ENCODE measurements at places on chromosomes 12 and 14.

DNA sequence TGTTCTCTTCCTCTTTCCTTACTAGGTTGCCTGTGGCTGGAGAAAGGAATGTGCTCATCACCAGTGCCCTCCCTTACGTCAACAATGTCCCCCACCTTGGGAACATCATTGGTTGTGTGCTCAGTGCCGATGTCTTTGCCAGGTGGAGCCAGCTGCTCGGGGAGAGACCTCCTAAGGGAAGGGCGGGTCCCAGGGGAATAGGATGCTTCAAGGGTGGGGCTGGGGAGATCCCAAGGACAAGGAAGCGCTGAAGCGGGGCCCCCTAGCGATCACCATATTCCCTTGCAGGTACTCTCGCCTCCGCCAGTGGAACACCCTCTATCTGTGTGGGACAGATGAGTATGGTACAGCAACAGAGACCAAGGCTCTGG is 10.2 kb downstream of the MARS1 start:
- DNase-seq, result no peak

- no peak for DNase-seq
Measured at GRCh38 chr12:1332327-1332726, 262.1 kb downstream of the FBXL14 start.

DNA sequence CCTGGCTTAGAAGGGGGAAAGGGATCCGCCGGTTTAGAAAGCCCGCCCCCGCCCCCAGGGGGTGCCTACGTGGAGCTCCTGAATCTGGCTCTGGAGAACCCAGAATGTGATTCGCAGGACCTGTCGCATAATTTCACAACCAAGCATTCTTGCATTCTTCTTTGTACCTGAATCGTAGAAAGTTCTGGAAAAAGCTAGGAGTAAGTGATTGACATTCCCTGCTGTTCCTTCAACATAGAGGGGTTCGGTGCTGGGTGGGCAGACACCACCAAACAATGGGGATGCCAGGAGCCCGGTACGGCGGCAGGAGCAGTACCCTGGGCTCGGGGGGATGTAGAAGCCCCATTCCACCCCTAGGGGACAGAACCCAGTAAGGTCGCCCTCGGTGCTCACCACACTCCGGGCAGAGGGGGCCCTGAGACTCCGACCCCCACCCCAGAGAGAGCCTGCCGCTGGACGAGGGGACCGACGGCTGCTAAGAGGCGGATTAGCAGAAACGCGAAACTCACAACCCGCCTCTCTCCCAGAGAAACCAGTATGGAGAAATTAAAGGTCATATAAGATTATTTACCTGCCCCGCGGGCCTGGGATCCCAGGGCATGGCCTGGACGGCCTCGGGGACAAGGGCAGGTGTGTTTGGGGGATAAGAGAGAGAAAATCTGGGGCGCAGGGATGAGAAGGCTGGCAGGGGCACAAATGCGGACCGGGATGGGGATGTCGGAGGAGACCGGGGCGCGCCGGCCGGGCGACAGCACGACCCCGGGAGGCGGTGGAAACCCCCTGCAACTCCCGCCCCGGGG is 520 bp downstream of the CSRP2 start:
- DNase-seq, result no peak

- no peak for DNase-seq
Measured at GRCh38 chr12:91140026-91140931, 29.0 kb upstream of the LUM start.

- DNase-seq, result no peak
Measured at GRCh38 chr12:45660330-45660729, 69.2 kb upstream of the ARID2 start.

DNA sequence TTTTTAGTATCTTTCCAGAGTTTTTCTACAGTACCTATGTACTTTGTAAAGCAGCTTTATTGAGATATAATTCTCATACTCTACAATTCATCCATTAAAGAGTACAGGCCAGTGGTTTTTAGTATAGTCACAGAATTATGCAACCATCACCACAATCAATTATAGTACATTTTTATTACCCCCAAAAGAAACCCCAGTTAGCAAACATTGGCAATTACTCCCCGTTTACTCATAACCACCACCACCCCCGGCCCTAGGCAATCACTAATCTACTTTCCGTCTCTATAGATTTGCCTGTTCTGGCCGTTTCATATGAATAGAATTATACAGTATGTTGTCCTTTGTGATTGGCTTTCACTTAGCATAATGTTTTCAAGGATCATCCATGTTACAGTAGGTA is 119.8 kb downstream of the KICS2 start:
- no peak for DNase-seq

DNA sequence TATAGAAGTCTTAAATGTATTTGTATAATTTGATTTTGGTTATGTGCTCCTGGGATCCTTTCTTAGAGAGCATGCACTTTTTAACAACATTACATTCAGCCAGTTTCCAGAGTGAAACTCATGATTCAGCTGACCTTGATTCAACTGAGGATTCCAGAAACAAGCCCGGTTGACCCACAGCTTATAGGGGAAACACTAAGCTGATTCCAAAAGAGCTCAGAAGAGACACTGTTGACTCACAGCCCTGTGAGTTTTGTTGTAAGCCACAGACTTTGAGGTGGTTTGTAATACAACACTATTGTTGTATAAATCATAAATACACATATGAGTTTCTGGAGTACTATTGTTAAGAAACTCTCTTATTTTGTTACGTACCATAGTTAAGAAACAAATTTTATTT is 133.8 kb upstream of the MGAT4C start:
- DNase-seq, result no peak

All from coronary artery (tissue), 2 donors.